ENCODE measurements at places on chromosomes 13 and 19.

GRCh38 chr13:112752711-112753541 lies 63.1 kb downstream of the ATP11A start:
- no peak for DNase-seq

- no peak for DNase-seq
These were observed 3.6 kb upstream of the N4BP2L2 start for GRCh38 chr13:32542221-32542620.

GRCh38 chr19:14383661-14384555 lies 2.7 kb downstream of the ADGRE5 start:
- no peak for DNase-seq

GRCh38 chr13:64066711-64067110 lies 2651.1 kb upstream of the PCDH20 start:
- DNase-seq: no peak

DNA sequence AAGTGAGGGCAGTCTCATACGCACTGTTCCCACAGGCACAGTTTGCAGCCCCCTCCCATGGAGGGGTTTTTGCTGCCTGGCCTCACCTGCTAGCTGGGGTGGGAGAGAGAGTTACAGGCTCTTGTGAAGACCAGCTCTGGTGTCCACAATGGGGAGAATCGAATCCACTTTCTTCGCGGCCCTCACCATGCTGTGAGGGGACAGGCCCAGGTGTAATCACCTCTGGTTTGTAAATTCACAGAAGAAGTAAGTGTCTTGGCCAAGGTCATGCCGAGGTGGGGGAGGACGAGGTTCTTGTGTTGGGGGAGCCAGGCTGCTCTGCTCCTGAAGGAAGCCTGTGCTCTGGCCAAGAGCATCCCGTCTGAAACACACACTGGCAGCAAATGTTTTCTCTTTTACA lies 39.5 kb downstream of the TEX29 start:
- no peak for DNase-seq

- no peak for DNase-seq
These were observed 19.7 kb downstream of the ARHGEF18 start for GRCh38 chr19:7368456-7368855.

All from NCI-H446 treated with DMSO at 0.1 percent for 48 hours (cell line).